ENCODE measurements at places on chromosomes 11 and 22. TPM values are rescaled to one million over a fixed set of nuclear protein-coding genes. Genes with fewer than 3 reads are reported as not detected.

- DNase-seq: no peak
Measured at GRCh38 chr11:1481483-1481825, 5.1 kb downstream of the MOB2 start.

DNA sequence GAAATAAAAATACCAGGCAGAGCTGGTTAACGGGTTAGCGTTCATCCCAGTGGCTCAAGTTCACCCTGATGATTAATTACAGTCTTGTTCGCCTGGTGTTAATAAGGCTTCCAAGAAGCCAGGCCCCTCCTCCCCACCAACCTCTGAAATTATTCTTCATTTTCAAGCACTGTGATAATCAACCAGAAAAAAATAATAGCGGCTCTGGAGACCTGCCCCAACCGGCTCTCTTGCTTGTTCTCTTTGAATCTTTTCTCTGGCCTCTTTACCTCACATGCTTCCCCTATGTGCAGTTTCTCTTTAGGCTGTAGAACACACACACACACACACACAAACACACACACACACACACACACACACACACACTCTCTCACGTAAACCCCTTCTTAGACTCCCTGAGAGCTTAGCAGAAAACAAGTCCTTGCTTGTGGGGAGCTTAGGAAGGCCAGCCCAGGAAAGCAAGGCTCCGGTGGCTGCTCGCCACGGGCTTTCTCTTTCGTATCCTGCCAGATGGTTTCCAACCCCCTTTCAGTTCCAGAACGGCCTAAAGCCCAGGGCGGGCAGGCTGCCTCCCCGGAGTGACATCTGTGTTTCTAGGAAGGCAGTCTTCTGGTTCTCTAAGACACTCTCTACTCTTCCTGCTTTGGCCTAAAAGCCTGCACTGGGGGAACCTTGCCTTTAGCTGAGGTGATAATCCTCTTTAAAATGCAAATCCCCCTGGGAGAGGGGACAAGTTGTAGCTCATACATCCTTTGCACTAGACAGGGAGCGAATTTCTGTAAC is 106.4 kb upstream of the SESN3 start:
- DNase-seq: peak; percentile 65

OR56A1 gene
- total RNA-seq: not detected

OR8D4 gene
- not detected for total RNA-seq

INPP5J gene
- total RNA-seq: not detected

- no peak for DNase-seq
Measured at GRCh38 chr11:111322534-111322933, 24.2 kb downstream of the POU2AF3 start.

SHISAL1 gene
- not detected for total RNA-seq

NRIP3 gene
- 0.11 TPM for total RNA-seq

CRYBA4 gene
- not detected for total RNA-seq

SLC35E4 gene
- 1.8 TPM for total RNA-seq

- DNase-seq: no peak
Measured at GRCh38 chr11:80388536-80388935, 947.7 kb upstream of the TENM4 start.

SLC7A4 gene
- total RNA-seq: 0.16 TPM

CHRM4 gene
- 0.37 TPM for total RNA-seq

YAP1 gene
- not detected for total RNA-seq

DNA sequence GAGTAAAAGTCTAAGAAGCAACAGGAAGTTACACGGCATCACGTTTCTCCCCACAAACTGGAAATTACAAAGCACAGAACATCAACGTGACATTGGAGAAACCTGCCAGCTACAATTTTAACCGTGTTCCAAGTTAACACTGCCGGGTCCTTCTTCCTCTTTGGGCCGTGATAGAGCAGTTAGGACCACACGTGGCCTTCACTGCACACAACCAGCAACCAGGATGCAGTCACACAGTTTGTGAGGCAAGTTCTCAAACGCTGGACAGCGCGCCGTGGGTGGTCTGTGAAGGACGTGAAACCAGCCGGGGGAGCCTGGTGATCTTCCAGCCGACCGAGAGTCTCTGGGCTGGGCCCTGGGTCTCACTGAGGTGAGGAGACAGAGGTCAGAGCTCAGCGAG is 14.6 kb downstream of the C11orf21 start:
- no peak for DNase-seq

ZBTB44 gene
- total RNA-seq: 37.8 TPM

DNA sequence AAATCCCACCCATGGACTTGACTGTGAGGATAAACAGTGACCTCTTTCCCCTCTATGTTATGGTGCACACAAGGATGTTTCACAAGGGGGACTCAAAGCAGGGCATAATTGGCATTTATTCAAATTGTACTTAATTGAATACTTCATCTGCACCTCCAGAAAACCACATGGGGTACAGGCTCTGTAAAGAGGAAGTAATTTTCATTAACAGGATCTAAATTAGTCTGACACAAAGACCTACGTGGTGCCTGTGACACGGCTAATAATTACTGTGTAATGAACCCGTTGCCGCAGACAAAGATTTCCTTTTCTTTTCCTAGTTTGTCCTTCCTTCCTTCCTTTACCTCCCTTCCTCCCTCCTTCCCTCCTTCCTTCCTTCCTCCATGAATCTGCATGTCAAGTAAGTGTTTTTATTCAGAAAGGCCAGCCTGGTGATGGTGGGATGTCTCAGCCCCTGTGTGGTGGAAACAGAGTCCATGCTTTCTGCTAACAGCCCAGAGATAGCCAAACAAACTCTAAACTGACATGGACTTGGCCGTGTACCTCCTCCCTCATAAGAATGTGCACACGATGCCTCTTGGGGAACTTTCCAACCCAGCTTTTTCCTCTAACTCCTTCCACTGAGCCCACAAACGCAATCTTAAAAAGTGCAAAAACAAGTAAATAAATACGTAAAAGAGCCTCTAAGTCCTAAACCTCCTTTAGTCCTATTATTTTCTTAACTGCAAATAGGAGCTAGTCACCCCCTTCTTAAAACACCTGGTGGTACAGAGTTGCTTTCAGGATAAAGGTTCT is 118.8 kb downstream of the INSC start:
- no peak for DNase-seq

GRCh38 chr22:47631571-47632102 is 869.2 kb downstream of the TBC1D22A start:
- DNase-seq: peak; percentile 11

DNA sequence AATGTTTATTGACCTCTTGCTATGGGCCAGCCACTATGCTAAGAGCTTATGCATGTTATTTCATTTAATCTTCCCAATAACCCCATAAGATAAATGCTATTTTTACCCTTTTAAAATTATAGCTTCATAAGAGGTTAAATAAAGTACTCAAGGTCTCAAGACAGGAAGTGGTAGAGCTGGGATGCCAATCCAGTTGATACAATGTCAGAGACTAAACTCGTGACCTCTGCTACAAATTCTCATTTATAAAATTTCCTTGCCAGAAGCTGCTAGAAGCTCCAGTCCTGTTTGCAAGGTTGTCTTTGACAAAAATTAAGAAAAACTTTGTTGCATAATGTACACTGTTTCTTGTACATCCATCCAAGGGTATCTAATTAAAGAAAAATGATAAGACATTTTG is 265.9 kb upstream of the MPPED2 start:
- no peak for DNase-seq

Data from activated CD8-positive, alpha-beta T cell treated with anti-CD3 and anti-CD28 coated beads, Interleukin-2, amount 10 ng/mL, durations not matched to agents 7 days and 5 days (primary cell).